NCI-H2171 treated with DMSO at 0.1 percent for 48 hours (cell line): ENCODE measurements at places on chromosomes 2 and 18.
A peak's percentile ranks its signal among the peaks of the same experiment; 100 is the strongest.

DNA sequence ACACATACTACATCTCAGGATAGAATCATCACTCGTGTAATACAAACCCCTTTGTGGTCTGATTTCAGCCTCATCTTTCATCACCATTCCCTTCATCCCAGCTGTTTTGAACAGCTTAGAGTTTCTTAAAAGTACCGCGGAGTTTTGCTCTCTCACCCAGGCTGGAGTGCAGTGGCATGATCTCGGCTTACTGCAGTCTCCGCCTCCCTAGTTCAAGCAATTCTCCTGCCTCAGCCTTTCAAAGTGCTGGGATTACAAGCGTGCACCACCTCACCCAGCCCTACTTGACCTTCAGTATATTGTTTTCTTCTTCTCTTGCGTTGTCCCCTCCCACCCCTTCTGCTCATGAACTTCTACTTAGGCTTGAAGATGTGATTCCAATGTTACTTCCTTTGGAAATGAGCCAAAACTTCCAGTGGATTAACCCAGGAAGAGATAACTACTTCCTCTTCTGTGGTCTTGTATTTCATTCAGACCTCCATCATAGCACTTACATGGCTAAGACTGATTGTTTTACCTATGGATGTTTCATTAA is 15.8 kb downstream of the ERLEC1 start:
- DNase-seq: peak; percentile 37

DNA sequence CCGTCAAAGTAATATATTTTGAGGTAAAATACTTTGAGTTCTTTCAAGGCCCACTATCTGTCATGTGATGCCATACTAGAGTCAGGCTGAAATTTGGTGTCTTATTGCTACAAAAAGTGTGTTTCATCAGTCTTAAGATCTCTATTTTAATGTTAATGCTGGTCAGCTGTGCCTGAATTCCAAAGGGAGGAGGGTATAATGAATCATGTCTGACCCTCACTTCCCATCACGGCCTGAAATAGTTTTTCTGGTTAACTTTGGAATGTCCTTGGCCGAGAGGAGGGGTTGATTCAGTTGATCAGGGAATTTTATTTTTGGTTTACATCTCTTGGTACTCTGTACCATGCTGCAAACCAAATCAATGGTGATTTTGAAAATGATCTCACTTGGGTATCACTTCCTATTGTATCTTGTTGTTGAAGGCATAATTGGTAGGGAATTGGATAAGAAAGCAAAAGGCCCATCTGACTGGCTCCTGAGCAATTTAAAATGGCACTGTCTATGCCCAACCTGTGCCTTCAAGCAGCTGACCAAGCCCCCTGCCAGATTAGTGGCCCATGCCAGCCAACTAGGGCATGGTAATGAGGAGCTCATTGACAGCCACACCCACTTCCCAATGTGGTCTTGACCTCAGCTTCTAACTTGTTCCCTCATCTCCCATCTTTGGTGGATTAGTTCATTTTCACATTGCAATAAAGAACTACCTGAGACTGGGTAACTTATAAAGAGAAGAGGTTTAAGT is 6.1 kb upstream of the SLC35F5 start:
- no peak for DNase-seq

GRCh38 chr2:211673133-211673905 is 865.3 kb downstream of the ERBB4 start:
- DNase-seq: no peak

DNA sequence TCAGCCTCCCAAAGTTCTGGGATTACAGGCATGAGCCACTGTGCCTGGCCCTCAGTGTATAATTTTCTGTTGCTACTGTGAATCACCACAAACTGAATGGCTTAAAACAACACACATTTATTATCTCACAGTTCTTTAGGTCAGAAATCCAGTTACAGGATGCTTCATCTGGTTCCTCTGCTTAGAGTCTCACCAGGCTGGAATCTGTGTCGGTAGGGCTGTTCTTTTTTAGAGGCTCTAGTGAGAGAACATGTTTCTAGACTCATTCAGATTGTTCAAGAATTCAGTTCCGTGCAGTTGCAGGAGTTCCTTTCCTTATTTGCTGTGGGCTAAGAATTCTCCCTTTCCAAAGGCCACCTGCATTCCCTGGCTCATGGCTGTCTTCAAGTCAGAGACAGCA is 22.2 kb downstream of the CCDC121 start:
- DNase-seq: no peak

GRCh38 chr2:46230115-46230571 is 67.1 kb upstream of the EPAS1 start:
- no peak for DNase-seq

- no peak for DNase-seq
Measured at GRCh38 chr2:202841090-202841867, 30.3 kb downstream of the ICA1L start.

DNA sequence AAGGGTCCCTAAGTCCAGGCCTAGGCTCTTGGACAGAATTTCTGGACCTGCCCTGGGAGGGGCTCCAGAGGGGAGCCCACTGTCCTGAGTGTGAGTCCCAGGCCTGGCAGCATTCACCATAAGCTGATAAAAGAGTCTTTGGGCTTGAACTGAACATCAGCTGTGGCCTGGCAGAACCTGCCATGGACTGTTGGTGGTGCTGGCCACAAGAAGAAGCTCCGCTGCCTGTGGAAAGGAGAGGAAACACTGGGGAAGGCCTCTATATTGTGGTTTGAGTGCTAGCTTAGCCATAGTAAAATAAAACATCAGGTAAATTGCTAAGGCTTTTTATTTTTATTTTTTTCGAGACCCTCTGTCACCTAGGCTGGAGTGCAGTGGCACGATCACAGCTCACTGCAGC is 20.9 kb upstream of the BAZ2B start:
- DNase-seq: no peak

GRCh38 chr2:166665991-166666940 is 172.2 kb upstream of the SCN7A start:
- no peak for DNase-seq

DNA sequence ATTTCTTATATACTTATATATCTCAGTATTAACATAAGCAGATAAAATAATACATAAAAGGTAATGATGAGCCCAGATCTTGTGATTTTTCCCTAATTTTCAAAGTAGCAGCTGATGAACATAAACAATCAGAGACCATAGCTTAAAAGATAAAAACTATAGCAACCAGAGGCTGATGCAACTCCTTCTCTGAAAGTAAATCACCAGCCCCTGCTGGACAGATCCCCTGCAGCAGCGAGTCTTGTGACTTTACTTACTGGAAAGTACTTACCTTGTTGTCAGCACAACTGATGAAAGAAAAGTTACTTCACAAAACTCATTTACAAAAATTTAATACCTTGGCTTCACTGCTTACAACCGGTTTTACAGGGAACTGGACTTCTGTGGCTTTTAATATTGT is 67.3 kb downstream of the GORASP2 start:
- DNase-seq: no peak

GRCh38 chr2:68292108-68292710 is 27.5 kb downstream of the CNRIP1 start:
- DNase-seq: peak; percentile 68

DNA sequence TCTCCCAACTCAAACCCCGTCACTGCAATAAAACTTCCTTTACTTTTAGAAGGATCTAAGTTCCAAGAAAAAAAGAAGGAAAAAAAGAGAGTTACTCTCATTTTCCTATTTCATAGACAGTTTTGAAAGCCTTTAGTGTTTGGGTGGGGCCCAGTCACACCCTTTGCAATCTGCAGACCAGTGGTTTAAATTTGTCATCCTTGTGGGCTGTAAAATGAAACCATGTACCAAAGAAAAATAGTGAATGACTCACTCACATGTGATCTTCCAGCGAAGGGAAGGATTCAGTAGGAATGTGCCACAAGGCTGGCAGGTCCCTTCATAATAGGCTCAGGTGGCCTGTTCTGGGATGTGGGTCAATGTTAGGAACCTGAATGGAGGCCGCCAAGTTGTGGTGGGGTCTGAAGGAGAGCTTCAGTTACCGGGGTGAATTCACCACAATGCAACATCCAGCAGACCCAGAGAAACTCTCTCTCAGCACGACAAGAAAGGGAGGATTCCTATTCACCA is 28.3 kb downstream of the ANXA4 start:
- peak; percentile 22 for DNase-seq

GRCh38 chr2:363824-364470 is 76.1 kb upstream of the ALKAL2 start:
- DNase-seq: no peak

DNA sequence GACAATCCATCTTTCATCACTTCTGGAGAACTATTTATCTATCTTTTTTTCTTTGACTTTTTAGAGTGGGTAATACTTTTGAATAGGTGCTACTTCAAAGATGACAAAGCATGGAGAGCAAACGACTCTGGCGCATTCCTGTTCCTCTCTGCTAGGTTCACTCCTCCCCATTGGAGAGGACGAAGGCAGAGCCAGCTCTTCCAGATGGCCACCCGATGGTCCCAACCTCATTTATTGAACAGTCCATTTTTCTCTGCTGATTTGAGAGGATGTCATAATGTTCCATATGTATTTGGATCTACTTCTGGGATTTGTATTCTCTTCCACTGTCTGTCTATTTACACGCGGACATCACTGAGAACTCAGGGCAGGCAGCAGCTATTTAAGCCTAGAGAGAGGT is 284.3 kb upstream of the CXCR4 start:
- DNase-seq: no peak

GRCh38 chr18:14961991-14962390 is 214.0 kb downstream of the ANKRD30B start:
- no peak for DNase-seq

- DNase-seq: no peak
Measured at GRCh38 chr2:16413285-16413684, 252.3 kb downstream of the CYRIA start.

DNA sequence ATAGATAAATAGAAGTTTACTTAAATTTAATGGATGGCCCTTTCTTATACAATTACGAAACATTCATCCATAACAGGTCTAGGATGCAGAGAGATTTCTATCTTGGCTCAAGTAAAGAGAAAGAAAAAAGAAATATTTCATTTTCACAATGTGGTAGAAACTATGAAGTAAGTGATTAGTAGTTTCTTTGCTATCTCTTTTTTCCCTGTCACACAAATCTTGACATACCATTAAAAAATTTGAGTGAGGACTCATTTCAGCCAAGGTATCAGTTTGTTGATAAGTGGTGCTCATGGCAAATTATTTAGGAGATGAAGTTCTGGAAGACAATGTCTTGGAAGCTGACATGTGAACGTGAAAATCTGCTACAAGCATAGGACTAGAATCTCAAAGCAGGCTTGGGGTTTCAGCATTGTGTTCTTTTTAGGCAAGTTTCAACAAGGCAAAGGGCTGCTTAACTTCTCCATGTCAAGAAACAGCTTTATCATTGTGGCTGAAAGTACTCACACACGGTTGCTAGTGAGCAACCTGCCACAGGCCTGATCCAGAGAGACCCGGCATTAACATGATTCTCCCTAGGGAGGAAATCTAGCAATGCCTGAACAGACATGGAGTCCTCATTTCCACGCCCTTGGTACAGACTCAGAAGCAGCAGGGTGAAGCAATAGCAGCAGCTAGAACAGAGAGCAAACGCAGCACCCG is 414.6 kb downstream of the DLGAP1 start:
- peak; percentile 97 for DNase-seq

DNA sequence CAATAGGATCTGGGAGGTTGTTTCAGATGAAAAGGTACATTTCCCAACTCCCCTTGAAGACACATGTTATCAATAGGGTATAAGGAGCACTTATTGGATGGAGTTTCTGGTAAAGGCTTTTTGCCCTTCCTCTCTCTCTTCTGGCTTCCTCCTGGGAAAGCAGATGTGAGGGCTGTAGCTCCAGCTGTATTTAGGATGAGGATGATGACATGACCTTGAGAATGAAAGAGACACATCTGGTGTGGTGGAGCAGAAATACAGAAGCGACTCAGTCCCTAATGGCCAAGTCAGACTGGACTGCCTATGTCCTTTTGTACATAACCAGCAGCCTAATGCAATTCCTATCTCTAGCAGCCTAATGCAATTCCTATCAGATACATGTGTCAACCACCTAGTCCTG is 100.9 kb upstream of the NXPH2 start:
- DNase-seq: no peak

GRCh38 chr2:227340106-227340505 is 15.1 kb downstream of the MFF start:
- no peak for DNase-seq

GRCh38 chr2:8600456-8600855 is 81.4 kb upstream of the ID2 start:
- no peak for DNase-seq

DNA sequence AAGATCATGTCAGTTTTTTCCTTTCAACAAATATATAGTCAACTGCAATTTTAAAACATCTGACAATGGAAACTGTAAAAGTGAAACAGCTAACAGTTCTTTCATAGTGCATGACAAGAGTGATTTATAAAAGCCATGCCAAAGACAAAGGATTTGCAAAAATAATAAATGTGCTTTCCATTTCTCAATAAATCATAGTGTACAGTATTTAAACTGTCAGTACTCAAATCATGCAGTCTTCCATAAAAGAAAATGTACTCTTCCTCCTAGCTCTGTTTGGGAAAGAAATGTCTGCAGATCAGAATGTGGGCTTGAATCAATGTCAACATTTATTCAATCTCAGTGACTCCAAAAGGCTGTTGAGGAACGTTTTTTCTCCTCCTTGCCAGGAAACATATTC is 131.7 kb upstream of the PDE1A start:
- no peak for DNase-seq

- DNase-seq: no peak
Measured at GRCh38 chr2:35421485-35421884, 934.1 kb upstream of the CRIM1 start.

GRCh38 chr2:19356545-19357401 is 1.6 kb downstream of the OSR1 start:
- no peak for DNase-seq

DNA sequence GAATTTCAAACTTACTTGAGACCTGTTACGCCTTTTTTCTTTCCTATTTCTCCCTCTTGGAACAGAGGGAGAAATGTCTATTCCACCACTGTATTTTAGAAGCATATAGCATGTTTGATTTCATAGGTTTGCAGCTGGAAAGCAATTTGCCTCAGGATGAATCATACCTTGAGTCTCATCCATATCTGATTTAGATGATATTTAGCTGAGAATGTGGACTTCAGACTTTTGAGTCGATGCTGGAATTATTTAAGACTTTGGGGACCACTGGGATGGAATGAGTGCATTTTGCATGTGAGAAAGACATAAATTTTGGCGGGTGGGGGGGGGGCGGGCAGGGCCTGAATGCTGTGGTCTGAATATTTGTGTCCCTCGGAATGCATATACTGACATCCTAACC is 282.7 kb upstream of the STON1 start:
- no peak for DNase-seq

- no peak for DNase-seq
Measured at GRCh38 chr2:195861821-195862220, 204.8 kb downstream of the SLC39A10 start.

DNA sequence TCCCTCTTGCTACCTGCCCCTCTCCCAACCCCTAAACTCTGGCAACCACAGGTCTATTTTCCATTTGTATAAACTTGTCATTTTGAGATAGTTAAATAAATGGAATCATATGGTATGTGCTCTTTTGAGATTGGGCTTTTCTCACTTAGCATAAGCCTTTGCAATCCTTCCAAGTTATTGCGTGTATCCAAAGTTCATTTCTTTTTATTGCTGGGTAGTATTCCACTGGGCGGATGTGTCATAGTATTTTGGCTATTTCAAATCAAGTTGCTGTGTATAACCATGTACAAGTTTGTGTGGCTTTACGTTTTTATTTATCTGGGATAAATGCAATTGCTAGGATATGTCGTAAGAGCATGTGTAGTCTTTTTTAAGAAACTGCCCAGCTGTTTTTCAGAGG is 55.5 kb upstream of the CUL3 start:
- DNase-seq: no peak
